ENCODE measurements at places on chromosomes 1 and 21.

GRCh38 chr1:201396861-201397464 is 2.2 kb downstream of the LAD1 start:
- DNase-seq, result no peak

- peak; percentile 85 for DNase-seq
Observed at GRCh38 chr1:108830119-108831008, 26.5 kb downstream of the AKNAD1 start.

DNA sequence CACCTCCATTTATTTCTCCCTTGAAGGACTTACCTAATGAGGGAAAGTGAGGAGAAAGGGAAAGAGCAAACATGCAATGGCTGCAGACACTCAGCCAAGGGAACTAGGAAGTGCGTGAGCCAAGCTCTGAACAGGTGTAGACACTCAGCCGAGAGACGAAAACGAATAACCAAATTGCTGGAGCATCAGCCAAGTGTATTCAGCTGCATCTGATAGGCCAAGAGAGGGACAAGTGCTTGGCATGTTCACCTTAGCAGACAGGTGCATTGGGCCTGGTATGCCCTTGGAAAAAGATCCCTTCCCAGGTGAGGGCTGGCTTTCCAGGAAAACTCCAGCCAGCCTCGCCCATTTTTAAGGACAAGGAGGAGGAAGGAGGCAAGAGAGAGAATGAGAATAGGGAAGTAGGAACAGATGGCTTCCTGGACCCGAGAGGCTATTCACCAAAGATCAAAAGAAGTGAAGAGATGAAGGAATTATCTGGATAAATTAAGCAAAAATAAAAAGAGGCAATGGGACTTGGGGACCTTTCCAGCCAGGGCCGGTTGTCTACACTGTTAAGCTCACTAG is 184.7 kb downstream of the TOMM20 start:
- no peak for DNase-seq

- no peak for DNase-seq
Observed at GRCh38 chr1:186749820-186750219, 69.6 kb upstream of the PTGS2 start.

GRCh38 chr1:183281039-183281438 is 95.0 kb downstream of the LAMC2 start:
- DNase-seq, result peak; percentile 92

GRCh38 chr1:116411784-116412479 is 38.9 kb downstream of the ATP1A1 start:
- no peak for DNase-seq

- DNase-seq, result no peak
Observed at GRCh38 chr1:176193023-176193422, 14.1 kb downstream of the COP1 start.

DNA sequence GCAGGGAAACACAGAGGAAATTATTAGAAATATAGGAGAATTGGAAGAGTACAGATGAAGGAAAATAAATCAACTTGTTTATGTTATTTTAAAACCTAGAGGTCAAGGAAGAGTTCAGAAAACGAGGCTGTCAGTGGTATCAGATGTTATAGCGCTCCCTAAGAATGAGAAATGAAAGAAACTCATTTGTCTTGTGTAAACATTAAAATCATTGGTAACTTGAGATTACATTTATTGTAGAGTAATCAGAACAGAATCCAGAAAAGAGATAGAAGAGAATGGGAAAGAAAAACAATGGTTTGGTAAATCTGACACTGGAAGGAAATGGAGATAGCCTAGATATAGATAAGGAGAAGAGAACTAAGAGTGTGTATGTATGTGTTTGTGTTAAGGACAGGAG is 106.4 kb downstream of the ATF6 start:
- no peak for DNase-seq

DNA sequence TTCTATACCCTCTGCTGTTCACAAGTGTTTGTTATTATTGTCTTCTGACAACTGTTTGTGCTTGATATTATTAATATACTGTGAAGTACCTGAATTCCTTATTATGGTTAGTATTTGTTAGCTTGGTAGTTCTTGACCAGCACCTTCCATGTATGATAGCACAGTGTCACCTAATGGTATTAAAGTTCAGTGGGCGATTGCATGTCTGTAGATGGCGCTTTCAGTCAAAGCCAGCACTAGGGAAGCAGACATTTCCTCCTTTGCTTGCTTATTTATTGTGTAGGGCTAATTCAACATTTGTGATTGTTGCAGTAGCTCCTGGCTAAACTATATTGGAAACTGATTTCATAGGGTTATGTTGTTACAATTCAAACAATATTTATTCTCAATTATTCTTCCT is 218.0 kb downstream of the ZP4 start:
- peak; percentile 25 for DNase-seq

GRCh38 chr1:38420666-38421065 is 374.1 kb upstream of the POU3F1 start:
- DNase-seq, result no peak
